ENCODE measurements at places on chromosomes 11 and 22.

DNA sequence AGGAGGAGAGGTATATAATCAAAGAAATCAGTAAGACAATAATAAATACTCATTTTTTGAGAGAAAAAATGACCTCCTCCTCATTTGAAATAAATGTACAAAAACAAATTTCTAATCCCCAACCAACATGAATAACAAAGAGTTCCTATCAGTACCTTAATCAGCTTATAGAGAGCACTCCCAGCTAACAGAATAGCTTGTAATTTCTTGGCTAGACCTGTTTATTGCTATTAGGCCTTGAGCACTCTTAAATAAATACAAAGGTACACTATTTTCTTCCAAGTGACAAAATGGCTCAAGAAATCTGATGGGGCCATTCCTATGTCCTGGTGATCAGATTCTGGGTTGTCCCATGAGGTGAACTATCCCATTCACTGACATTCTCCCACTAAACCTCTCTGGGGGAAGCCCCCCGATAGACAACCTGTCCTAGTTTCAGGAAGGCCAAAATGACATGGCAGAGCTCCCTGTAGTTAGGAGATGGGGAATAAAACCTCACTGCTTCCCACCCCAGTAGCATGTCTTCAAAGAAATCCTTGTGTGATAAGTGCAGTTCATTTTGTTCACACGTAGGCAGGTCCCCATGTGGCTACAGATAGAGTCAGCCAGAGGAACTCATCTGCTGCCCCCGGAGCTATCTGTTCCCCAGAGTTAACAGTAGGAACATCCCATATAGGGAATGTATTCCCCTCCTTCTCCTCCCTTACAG is 385.7 kb downstream of the SOX6 start:
- DNase-seq = no peak

GRCh38 chr11:134529212-134530096 is 117.4 kb upstream of the B3GAT1 start:
- no peak for DNase-seq

- DNase-seq = peak; percentile 3
Observed at GRCh38 chr11:131064373-131064991, 148.2 kb upstream of the SNX19 start.

DNA sequence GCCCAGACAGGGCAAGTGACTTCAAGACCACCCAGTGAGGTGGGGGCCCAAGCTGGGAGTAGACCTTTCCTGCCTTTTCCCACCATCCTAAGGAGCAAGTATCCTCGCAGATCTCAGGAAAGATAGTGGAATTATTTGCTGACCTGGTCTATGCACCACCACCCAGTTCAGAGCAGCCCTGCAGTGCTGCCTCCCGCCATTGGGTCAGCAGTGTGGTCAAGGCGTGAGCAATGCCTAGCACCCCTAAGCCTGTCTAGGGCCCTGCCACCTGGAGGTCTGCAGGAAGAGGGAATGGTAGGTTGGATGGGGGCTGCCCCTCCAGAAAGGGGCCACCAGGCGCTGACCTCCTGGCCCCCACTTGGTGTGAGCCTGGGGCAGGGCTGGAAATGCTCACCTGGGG is 6.5 kb downstream of the MTFP1 start:
- no peak for DNase-seq

DNA sequence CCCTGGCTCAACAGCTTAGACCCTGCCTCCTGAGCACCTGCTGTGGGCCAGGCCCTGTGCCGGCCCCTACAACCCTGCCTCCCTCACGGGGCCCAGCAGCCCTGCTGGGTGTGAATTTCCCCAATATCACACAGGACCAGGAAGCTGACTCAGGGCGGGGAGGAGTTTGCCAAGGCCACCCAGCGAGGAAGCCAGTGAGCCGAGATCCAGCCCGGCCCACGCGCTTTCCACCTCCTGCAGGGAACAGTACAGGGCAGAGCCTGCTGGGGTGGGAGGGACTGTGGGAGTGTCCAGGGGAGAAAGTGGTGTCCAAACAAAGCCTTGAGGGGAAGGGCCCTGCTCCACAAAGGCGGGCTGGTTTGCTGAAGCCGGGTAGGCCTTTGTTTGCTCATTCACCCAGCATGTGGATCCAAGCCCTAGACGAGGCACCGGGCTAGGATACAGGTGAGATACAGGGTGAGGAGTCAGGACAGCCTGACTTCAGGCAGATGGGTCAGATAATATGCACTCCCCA is 26.8 kb downstream of the RPL3 start:
- DNase-seq = no peak

DNA sequence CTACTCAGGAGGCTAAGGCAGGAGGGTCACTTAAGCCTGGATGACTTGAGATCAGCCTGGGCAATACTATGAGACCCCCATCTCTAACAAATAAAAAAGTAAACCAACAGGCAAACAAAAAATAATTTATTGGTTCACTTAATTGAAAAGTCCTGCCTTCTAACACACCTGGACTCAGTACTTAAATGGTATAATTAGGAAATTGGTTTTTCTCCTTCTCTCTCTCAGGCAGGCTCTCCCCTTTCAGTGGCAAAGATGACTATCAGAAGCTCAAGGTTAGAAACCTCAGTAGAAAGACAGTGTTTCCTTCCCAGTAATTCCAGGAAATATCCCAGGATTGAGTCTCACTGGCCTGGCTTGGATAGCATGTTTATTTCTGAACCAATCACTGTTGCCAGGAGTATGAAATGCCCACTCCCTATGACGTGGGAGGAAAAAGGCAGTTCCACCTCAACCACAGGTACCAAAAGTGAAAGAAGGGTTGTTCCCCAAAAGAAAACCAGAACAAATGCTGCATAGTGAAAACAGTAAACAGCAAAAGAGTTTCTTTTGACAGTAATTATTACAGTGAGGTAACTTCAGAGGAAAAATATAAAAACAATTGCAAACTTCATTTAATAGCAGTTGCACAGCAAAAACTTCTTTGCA is 56.3 kb upstream of the SOX6 start:
- DNase-seq = no peak

DNA sequence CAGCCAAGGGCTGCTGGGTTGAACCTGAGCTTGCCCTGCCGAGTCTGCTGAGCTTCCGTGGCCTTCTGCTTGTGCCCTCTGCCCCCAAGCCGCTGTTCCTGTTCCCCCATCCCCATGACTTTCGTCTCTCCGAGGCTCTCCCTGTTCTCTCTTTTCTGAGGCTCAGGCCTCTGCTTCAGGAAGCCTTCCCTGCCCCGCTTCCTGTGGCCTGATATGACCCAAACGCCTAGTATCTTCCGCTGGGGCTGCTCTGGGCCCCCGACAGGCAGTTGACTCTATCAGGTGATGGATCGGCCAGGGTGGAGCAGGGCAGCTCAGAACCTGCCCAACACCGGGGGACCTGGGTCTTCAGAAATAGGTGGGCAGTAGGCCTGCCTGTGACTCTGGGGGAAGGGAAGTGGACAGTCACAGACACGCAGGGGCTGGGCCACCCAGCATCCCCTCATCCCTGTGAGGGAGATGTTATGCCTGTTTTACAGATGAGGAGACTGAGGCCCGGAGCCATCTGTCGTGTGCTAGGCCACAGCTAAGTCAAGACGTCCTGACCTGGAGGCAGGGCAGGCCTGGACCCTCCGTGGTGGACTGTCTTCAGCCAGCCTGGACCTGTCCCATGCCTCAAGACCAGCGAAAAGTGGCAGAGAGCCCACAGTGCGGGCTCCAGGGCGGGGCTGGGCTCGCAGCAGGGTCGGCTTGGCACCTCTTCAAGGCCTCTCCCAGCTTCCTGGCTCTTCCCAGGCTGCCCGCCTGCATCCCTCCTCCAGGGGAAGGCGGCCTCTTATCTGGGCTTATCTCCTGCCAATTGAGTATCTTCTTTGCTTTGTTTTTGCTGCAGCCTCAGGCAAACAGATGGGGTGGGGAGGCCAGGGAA is 16.2 kb downstream of the BAD start:
- DNase-seq = no peak

- no peak for DNase-seq
Observed at GRCh38 chr22:48393041-48393370, 1434.7 kb downstream of the BRD1 start.

- no peak for DNase-seq
Observed at GRCh38 chr11:113542420-113542819, 67.2 kb upstream of the DRD2 start.

DNA sequence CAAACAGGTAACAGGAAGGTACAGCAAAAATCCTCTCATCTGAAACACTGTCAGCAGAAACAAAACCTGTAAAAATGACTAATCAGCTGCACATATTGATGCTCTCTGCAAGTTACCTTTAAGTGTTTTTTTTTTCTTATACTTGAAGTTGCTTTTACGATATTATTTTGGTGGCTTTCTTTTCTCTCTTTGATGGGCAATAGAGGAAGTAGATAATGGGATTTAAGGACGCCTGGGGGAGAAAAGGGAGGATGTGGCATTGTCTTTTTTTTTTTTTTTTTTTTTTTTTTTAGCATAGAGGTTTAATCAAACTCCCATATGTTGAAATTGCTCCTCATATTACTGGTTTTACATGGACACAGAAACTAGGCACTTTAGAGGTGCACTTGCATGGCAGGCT is 11.4 kb upstream of the ADSL start:
- no peak for DNase-seq

DNA sequence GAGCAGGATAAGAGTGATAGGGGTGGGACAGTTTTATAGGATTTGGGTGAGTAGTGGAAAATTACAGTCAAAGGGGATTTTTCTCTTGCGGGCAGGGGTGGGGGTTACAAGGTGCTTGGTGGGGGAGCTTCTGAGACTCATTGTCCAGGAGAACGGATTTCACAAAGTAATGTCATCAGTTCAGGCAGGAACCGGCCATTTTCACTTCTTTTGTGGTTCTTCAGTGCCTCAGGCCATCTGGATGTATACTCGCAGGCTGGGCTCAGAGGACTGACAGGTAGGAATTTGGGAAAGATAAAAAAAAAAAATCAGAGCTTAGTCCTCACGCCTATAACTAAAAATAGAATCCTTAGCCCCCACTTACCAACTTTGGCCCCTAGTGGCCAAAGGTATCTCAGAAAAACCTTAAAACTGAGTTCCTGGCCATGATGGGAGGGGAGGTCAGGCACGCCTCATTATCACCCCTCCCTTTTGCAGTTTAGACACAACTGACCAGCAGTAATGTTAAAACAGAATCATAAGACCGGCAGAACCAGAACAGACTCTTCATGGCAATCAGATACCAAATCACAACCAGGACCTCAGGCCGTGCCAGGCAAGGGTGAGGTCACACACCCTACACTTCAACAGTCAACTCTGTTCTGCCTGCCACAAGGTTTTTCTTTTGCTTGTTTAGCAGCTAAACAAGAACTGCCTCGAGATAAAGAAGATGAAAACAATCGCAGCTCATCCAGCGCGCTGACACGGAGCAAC is 8.9 kb upstream of the APOBEC3G start:
- DNase-seq = no peak

- no peak for DNase-seq
Observed at GRCh38 chr11:115974703-115975102, 470.5 kb upstream of the CADM1 start.

GRCh38 chr22:48146426-48146825 is 1384.0 kb downstream of the TBC1D22A start:
- DNase-seq = no peak

GRCh38 chr11:115391598-115391997 is 112.6 kb downstream of the CADM1 start:
- no peak for DNase-seq

GRCh38 chr11:66002648-66003225 is 434 bp downstream of the BANF1 start:
- no peak for DNase-seq

DNA sequence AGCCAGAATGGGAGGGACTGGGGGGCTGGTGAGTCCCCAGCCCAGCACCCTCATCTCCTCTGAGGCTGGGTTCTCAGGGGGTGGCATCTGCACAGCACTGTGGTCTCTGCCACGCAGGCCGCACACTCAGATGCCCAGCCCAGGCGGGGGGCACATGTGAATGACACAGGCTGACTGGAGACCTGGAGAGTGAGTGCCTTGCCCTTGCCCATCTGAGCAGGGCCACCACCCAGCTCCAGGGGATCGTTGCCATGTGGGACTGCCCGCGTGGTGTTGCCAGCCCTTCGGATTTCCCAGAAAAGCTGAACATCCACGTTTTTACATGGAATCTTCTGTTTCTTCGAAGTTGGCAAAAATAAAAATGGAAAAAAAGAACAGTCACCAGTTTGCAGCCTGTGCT is 18.9 kb downstream of the PRDM11 start:
- no peak for DNase-seq

DNA sequence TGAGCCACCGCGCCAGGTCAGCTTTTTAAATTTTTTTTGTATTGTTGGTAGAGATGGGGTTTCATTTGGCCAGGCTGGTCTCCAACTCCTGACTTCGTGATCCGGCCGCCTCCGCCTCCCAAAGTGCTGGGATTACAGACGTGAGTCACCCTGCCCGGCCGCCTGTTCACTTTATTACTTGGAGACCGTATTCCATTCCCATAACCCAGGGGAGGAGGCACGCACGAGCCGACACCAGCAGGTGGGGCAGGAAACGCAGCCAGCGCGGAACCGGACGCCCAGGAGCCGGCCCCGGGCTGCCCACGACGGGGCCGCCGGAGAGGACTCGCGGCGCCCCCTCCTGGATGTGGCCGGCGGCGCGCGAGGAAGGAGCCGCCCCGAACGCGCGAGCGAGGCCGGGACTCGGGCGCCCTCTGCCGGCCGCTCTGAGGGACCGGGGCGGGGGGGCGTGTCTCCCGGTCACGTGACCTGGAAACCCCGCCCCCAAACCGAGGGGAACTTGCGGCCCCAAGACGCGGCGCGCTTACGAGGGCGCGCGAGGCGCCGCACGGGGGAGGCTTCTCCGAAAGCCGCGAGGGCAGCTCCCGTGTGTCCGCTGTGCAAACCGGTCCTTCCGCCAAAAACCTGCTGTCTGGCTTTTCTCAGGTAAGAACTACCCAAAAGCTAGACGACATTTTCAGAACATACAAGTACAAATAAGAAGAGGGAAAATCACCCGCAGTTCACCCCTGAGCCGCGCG is 11.6 kb upstream of the RNH1 start:
- peak; percentile 72 for DNase-seq

GRCh38 chr11:119206511-119207414 is 624 bp downstream of the CBL start:
- DNase-seq = no peak

DNA sequence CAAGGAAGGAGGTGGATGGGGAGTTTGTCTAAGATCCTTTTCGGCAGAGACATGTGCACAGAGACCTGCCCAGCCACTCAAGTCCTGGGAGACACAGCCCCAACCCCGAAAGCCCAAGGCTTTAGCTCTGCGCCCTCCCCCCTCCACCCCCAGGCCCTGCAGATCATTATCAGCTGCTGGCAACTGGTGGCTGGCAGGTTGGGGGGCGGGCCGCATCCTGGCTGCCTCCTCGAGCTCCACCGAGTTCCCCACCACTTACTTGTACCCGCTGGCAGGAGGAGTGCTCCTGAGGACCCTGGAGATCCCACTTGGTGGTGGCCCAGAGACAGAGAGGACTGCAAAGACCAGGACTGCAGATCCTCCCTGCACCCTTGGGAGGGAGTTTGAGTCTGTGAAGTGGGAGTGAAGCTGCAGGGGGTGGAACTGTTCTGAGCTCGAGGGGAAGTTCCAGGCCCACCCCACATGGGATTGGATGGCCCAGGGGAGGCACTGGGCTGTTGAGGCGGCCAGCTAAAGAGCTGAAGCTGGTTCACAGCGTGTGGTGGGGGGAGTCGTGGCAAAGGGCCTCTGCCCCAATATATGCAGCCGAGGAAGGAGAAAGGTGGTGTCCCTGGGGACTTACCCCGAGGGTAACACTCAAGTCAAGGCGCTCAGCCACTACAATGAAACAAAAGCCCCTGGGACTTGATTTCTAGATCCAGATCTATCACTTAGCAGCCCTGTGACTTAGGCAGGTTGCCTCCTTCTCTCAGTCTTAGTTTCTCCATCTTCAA is 19.9 kb upstream of the CCDC86 start:
- DNase-seq = no peak

GRCh38 chr22:36238373-36239149 is 766 bp downstream of the APOL2 start:
- DNase-seq = no peak

All from NCI-H1048 (cell line).